ENCODE measurements at places on chromosomes 1 and 21. TPM values are rescaled to one million over a fixed set of nuclear protein-coding genes. Genes with fewer than 3 reads are reported as not detected.

DNA sequence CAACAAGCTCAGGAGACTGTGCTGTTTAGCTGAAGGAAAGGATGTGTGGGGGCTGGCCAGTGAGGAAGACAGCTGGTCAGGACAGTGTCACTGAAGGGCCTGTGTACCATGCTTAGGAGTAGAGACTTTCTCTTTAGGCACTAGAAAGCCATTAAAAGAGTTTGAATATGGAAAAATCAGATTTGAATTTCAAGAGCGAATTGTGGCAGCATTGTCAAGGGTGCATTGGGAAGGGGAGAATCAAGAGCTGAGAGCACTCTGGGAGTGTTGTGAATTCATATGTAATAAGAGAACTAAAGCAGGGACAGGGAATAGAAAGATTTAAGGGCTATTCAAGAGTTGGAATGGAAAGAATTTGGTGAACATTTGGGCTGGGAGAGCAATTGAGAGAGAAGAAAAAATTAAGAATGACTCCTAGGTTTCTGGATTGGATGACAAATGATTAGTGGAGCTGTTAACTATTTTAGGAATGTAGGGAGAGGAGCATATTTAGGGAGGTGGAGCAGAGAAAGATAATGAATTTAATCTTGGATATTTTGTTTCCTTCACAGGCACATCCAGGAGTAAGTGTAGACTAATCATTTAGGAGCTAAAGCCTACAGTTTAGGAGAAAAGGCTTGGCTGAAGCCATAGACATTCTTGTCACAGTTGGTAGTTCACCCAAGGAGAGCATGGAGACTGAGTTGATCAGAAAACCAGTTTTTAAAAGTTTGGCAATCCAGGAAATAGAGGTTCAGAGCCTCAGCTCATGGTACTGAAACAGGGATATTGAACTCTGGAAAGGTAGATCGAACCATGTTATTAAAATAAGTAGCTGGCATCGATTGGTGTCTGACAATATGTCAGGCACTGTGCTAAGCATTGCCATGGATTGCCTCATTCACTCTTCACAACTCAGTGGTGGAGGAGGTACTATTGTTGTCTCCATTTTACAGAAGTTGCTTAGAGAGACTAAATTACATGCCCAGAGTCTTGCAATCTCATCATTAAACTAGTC is 23.1 kb upstream of the TOR3A start:
- no peak for DNase-seq

GRCh38 chr1:79037085-79037484 is 30.6 kb upstream of the ADGRL4 start:
- DNase-seq = no peak

PROX1 gene
- 128 TPM for total RNA-seq

MAB21L3 gene
- total RNA-seq = not detected

DNA sequence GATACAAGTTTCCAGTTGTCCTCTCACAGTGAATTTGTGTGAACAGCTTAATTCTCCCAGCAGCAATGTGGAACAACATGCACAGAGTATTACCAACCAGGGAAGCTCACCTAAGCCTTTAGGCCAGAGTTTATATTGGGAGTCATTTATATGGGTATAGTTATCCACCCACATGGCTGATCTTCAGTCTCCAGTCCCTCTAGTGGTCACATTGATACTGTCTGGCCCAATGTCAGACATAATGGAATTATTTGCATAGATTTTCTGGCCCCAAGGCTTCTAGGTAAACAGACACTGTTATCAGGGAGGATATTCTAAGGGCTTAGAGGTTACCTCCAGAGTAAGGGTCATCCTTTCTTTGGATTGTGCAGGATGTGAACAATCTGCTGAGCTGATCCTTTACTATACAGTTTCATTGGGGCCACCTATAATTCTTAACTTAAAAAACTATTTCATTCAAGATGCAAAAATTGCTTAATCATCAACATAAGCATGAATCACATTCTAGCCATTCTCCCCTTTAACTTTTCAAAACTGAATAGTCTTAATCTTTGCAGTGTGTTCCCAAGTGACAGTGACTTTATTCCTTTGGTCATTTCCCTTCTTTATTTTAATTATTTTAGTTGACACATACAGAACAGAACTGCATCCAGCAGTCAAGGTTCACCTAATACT is 210.9 kb downstream of the LTN1 start:
- no peak for DNase-seq

DNA sequence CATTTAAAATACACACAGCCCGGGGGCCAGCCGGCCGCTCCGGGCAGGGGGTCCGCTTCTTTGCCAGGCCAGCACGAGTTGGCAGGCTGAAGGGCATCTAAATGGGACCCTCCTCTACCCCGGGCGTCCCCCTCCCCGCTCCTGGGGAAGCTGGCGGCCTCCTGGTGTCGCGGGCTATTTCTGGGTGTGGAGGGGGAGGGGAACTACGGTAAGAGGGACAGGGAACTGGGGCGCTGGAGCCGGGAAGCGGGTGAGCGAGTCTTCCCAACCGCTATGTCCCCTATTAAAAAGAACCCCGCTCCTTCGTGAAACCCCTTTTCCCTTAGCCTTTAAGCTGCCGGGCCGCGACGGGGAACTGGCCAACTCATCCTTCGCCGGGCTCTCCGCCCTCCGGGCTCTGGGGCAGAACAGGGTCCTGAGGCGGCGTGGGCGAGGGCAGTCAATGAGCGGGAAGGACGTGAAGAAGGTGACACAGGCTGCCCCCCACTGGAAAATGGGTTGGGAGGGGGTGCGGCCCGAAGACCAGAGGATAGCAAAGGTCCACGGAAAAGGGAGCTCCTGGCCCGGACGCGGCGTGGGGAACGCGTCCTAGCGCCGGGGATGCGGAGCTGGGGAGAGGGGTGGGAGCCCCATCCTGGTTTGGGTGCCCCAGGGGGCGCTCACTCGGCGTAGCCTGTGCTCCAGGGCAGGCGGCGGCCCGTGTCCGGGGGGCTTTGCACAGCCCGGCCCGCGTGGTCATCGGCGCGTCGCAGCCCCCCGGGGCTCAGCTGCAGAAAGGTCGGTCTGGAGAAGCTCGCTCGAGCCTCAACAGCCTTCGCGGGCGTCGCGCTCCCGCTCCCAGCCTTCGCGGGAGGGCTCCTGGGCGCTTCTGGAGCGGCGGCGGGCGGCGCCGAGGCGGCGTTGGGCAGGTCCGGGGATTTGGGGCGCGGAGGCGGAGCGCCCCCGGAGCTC is 544 bp downstream of the PPM1J start:
- peak; percentile 58 for DNase-seq

GRCh38 chr1:194684636-194685035 is 1498.2 kb upstream of the B3GALT2 start:
- no peak for DNase-seq

GRCh38 chr1:114130213-114130612 is 23.5 kb downstream of the SYT6 start:
- no peak for DNase-seq

ALX3 gene
- not detected for total RNA-seq

- no peak for DNase-seq
Observed at GRCh38 chr1:193120604-193121166, 1.1 kb upstream of the CDC73 start.

MAP10 gene
- 2.5 TPM for total RNA-seq

GRCh38 chr1:117754061-117754969 is 148.5 kb downstream of the TENT5C start:
- DNase-seq = peak; percentile 65

- DNase-seq = no peak
Observed at GRCh38 chr1:69794831-69795230, 227.1 kb downstream of the LRRC7 start.

EVI5 gene
- total RNA-seq = 22.6 TPM

DMRTA2 gene
- total RNA-seq = not detected

DNA sequence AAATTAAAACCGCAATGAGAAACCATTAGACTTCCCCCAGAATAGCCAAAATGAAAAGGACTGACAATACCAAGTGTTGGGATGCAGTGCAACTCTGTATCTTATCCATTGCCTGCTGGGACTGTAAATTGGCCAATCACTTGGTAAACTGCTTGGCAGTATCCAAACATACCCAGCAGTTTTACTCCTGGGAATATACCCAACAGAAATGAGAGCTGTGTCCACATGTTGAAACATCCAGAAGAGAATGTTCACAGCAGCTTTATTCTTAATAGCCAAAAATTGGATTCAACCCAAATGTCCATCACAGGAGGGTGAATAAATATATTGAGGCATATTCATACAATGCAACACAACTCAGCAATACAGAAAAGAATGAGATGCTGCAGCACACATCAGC is 13.7 kb upstream of the FAM20B start:
- DNase-seq = no peak

NEK2 gene
- total RNA-seq = 0.23 TPM

DNA sequence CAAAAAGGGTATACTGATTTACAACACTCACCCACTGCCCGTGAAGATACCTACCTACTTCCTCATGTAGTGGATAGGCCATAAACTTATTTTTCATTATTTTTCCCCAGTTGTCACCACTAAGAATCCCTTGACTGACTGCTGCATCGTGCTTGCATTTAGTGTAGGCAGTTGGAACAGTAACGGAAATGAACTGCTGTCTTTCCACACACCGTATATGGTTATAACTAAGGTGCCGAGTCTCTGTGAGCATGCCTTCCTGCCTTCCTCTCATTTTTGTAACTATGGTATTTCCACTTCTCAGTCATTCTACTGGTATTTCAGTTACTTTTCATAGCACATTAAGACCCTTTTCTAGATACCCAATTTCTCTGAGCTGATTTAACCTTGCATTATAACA is 36.4 kb downstream of the SLC35F3 start:
- no peak for DNase-seq

DNA sequence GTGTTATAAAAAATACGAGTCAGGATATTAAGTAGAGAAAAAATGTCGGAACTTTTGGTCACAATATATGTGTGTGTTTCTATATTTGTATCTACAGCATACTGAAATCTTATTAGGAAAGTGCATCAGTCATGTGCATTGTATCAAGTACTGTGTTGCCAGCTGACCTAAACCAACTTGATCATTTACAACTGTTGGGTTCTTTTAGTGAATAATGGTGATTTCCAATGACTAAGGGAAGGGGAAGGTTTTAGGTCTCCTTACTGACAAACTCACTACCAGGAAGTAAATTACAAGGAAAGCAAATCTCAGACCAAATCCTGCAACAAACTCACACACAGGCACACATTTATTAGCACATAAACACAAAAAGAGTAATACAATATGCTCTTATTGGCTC is 142.7 kb downstream of the TSEN15 start:
- no peak for DNase-seq

- DNase-seq = no peak
Observed at GRCh38 chr1:224617410-224618355, 1.6 kb downstream of the CNIH3 start.

SPRR2G gene
- not detected for total RNA-seq

GRCh38 chr1:201715351-201715750 is 113.6 kb upstream of the IPO9 start:
- DNase-seq = no peak

DNA sequence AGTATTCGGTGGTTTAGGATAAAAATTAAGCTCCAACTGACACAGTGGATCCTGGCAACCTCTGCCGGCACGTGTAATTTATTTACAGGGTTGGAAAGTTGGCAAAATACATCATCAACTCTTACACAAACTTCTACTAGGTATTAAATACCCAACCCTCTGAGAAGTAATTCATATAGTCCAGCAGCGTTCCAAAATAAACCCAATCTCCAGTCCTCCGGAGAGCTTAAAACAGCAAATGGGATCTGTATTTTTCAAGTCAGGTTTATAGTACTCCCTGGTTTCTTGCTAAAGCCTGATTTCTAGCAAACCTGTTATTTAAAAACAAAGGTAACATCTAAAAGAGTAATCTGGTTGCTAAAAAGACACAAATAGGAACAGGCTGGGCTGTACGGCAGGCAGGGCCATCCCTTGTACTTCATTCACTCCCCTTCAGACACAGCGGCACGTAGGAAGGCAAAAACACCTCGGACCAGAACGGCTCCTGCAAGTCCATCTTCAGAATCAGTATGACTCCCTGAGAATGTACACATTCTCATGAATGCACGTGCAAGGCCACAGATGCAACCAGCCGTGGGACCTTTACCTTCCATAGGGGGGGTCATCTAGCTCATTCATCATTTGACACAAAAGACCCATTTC is 8.6 kb downstream of the GLIS1 start:
- no peak for DNase-seq

DNA sequence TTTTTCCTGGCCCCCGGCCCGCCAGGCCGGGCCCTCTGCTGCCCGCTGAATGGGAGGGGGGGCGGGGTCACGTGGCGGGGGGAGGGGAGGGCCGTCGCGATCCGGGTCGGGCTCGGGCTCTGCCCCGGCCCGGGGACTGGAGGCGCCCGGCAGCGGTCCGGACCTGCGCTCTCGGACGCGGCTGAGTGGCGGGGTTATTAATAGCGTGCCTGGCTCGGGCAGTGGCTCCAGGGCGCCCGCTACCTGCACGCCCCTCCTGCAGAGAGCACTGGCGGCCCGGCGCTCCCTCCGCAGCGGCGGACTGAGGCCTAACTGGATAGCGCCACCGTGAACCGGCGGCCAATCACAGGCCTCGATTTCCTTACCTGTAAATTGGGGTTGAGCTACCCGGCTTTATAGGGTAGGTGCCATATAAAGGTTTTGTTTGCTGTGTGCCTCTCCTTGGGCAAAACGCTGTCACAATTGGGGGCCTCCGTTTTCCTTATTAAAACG is 28.1 kb downstream of the AHDC1 start:
- peak; percentile 82 for DNase-seq

FMN2 gene
- 0.12 TPM for total RNA-seq

- no peak for DNase-seq
Observed at GRCh38 chr1:173445656-173446055, 31.5 kb upstream of the PRDX6 start.

RCSD1 gene
- 43.8 TPM for total RNA-seq

HHAT gene
- 4.3 TPM for total RNA-seq

DNA sequence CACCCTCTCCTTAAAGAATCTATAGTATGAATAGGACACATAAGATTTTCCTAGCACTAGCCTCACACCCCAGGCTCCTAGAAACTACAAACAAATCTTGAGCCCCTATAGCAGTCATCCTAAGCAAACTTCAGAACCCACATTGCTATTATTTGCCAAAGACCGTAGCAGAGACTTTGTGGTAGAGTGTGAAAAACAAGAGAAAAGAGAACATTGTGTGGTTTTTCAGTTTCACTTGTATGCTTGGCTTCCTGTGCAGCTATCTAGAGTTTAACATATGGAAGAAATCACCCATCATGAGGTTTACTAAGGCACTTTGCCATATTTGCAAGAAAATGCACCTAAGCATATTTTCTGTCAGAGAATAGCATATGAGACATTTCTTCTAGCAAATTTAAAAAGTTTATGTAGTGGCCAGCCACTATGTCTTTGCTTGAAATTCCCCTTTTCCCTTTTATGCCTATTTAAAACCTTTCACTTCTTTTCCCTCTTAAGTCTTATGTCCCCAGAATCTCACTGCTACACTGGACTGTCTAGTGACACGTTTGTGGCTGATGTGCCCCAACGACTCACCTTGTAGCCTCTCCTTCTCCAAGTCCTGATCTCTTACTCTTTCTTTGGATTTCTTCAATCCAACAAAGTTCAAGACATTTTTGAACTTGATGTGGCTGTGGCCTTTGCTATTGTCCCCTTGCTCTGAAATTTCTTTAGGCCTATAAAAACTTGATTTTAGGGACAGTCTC is 25.6 kb downstream of the CCDC190 start:
- DNase-seq = no peak

- DNase-seq = no peak
Observed at GRCh38 chr1:11481019-11481418, 2.1 kb downstream of the DISP3 start.

GRCh38 chr1:32144033-32144432 is 35.4 kb upstream of the TXLNA start:
- DNase-seq = no peak
